ENCODE measurements at places on chromosomes 6 and 20.
A peak's percentile ranks its signal among the peaks of the same experiment; 100 is the strongest.

- DNase-seq = no peak
Measured at GRCh38 chr20:63699466-63700198, 3.2 kb downstream of the TNFRSF6B start.

DNA sequence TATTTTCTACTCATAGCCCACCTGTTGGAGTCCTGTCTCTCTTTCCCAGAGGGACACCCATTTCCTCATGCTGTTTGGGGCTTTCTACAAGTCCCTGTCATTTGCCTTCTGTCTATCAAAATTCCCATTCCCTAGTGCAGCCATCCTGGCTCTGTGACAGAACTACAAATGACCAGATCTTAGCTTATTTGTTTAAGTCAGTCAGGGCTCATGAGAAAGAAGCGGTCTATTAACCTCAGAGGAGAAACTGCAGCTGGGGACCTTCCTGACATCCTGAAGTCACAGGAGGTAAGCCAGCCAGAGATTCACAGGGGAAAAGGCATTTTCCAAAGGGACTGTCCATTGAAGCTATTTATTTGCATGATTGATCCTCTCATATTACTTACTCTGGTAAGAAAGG is 1.7 kb upstream of the COL9A1 start:
- DNase-seq = no peak

DNA sequence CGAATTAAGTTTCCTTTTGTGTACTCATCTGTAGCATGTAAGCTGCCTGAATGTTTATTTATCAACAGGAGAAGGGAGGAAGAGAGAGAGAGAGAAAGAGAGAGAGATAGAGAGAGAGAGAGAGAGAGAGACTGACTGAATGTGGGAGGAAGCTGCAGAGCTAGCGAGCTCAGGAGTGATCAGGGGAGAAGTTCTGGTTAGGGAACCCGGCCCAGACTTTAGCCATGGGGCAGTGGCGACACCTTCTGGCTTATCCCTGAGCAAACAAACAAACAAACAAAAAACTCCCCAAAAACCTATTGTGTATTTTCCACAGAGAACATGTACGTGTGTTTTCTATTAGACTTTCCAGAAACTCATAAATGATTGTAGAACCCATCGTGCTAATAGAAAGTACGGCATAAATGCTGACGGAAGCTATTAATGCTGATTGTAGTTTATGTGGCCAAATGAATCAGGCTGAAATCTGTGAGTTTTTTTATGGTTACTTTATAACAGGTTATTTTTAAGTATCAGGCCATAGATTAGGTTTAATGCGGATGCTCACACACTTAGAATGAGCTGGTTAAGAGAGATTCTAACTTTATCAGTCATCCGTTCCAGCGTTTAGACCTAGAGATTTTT is 92.8 kb downstream of the CLIC5 start:
- DNase-seq = peak; percentile 57

- no peak for DNase-seq
Measured at GRCh38 chr6:163008626-163009025, 280.9 kb downstream of the PACRG start.

DNA sequence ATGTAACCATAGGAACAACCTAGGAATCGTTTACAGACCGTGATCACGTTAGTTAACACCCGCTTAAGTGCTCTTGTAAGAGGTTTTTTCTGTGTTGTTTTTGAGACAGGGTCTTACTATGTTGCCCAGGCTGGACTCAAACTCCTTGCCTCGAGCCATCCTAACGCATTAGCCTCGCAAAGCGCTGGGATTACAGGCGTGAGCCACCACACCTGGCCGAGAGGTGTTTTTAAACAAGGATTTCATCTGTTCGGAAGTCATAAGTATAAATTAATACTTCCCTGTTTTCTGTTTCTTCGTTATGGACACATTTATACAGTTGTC is 727 bp downstream of the MRS2 start:
- no peak for DNase-seq

GRCh38 chr20:14450256-14450655 is 112.8 kb upstream of the FLRT3 start:
- DNase-seq = no peak

DNA sequence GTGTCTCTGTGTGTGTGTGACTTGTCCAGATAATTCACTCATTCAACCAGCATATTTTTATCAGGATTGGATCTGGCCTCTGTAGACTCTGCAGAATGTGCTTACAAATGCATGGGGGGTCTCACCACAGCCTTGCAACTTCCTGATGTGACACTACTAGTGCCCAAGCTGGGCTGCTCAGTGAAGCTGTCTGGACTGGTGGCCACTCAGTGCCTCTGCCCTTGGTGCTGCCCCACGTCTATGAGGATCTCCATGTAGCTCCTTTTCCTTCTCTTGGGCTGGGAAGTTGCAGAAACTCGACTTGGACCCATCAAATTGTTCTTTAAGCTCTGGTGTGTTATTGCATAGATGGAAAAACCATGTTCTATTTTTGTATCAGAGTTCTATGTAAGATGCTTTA is 75.8 kb downstream of the NRN1 start:
- DNase-seq = no peak

GRCh38 chr20:62134735-62135231 is 8.4 kb downstream of the PSMA7 start:
- DNase-seq = no peak

DNA sequence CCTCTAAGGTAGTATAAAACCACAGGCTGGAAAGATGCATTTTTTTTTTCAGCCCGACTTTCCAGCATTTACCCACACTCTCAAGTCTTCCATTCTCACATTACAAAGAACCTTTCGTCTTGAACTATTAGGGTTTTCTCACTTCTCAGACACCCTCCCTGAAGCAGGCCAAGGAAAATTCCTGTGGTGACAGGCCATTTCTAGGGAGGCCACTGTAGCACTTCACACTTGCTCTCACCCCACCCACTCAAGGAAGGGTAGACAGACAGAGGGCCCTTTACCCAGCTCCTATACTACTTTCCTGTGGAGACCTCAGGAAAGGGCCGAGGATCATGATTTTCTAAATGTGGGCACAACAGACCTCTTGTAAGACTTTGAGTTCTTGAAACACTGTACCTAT is 27.7 kb downstream of the KCNS1 start:
- DNase-seq = no peak

Data from NCI-H774 (cell line).